Epithelial cell of alveolus of lung (primary cell): ENCODE measurements at places on chromosomes 5 and 9. TPM values are rescaled to one million over a fixed set of nuclear protein-coding genes. Genes with fewer than 3 reads are reported as not detected.

PCDHB5 gene
- 0.39 and 1.3 TPM in 2 replicates for total RNA-seq

NUTM2F gene
- not detected in 2 replicates for total RNA-seq

ISL1 gene
- not detected in 2 replicates for total RNA-seq

CHMP5 gene
- 58.4 and 61.3 TPM in 2 replicates for total RNA-seq

EQTN gene
- total RNA-seq = not detected in 2 replicates

RIGI gene
- 2.8 and 15.3 TPM in 2 replicates for total RNA-seq

IL5 gene
- not detected in 2 replicates for total RNA-seq

ROPN1L gene
- 0.39 TPM in 1 of 2 replicates, not detected in the other for total RNA-seq

GTF2H2 gene
- total RNA-seq = 16.3 and 19.4 TPM in 2 replicates

GPR150 gene
- 0.80 and 1.0 TPM in 2 replicates for total RNA-seq
